NCI-H510A treated with DMSO at 0.1 percent for 48 hours (cell line): ENCODE measurements at places on chromosomes 7 and 10.
A peak's percentile ranks its signal among the peaks of the same experiment; 100 is the strongest.

DNA sequence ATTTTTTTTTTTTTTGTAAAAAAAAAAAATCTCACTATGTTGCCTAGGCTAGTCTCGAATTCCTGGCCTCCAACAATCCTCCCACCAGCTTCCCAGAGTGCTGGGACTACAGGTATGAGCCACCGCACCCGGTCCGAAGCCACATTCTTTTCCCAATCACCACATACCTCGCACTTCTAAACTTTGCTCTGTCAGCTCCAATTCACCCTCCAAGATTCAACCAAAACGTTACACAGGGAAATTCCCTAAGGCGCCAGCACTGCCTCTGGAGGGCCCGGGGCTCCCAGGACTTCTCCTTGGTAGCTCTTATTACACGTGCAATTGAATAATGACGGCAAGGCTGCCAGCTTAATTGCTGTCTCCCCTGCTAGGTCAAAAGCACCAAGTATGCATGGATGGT lies 10.3 kb upstream of the DNAAF5 start:
- DNase-seq, result no peak

DNA sequence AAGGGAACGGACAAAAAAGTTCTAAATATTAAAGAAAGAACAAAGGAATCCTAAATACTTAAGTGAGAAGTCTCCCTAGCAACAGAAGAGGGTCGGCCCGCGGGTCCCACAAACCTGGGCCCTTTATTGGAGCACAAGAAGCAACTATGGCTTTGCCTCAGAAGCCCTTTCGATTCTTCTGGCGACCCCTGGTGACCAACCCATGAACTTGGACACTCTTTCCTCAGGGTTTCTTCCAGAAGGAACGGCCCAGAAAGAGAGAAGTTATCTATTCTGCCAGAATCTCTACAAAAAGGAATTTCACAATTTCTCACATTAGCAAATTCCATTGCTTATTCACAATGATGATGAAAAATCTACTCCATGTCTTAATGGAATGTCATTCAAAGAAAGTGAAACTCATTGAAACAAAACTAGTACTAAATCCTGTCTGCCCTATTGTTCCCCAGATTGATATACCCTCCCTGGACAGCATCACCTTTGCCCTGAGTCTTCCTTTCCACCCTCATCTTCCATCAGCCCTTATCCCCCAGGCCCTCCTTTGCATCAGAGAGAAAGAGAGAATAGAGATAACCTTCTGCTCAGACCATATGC lies 43.7 kb downstream of the CPVL start:
- peak; percentile 28 for DNase-seq

DNA sequence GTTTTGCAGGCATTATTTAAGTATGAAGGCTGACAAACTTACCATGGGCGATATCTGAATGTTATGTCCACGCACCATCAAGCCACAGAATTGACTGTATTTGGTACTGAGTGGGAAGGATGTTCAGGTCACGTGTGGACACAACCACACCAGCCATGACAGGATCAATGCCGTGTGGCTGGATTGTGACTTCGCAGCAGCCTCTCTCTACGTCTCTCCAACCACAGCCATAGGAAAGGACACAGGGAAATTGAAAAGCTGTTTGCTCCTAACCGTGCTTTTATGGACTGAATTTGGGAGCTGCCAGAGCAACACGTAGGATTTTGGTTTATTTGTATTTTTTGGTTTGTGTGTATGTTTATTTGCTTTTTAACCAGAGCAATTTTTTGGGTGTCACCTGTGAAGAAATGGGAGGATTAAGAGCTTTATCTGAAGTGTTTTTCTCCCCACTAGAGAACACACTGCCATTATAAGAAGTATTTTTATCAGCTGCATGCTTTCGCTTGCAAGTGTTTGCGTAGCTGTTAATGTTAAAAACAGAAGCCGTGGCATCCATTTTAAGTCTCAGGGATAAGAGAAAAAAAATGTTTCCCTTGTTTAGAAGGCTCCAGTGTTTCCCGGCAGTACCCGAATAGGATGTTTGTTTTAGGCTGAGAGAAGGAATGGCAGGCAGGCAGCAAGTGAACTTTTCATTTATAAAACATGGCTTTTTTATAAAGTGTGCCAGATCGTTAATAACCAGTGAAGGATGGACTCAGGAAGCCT lies 401.1 kb upstream of the NFE2L3 start:
- peak; percentile 76 for DNase-seq

DNA sequence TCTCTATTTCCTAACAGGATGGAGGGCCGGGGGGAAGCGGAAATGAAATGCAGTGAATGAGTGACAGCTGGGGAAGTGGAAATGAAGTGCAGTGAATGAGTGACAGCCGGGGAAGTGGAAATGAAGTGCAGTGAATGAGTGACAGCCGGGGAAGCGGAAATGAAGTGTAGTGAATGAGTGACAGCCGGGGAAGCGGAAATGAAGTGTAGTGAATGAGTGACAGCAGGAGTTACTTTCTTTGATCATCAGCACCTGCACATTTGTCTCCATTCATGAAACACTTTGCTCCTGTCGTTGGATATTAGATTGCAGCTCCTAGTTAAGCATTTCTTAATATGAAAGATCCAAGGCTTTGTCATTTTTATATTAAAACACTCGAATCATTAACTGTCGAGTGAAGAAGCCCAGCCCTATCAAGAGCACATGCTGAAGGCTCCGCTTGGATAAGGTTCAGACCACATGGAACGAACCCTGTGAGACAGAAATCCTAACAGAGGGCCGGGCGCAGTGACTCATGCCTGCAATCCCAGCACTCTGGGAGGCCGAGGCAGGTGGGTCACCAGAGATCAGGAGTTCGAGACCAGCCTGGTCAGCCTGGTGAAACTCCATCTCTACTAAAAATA lies 406.0 kb upstream of the ADARB2 start:
- DNase-seq, result no peak

GRCh38 chr7:69166979-69167516 lies 431.2 kb upstream of the AUTS2 start:
- DNase-seq, result peak; percentile 76
